ENCODE measurements at places on chromosomes 7 and 10.

GRCh38 chr10:121409466-121410104 is 188.7 kb downstream of the FGFR2 start:
- no peak for DNase-seq

DNA sequence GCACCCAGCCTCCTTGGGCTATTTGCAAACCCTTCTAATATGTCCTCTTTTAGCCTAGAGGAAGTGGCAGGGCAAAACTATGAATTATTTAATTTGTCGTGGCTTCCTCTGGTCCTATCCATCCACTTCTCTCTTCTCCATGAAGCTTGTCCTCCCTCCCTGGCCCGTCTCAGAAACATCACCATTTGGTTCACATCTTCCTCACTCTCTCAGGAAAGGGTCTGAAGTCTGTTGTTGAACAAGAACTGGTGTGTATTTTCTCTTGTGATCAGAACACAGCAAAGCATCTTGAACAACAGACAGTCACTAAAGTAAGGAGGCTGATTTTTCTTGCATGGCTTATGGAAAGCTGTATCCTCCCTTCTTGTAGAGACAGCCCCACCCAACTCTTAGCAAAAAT is 550.1 kb upstream of the NRP1 start:
- no peak for DNase-seq

DNA sequence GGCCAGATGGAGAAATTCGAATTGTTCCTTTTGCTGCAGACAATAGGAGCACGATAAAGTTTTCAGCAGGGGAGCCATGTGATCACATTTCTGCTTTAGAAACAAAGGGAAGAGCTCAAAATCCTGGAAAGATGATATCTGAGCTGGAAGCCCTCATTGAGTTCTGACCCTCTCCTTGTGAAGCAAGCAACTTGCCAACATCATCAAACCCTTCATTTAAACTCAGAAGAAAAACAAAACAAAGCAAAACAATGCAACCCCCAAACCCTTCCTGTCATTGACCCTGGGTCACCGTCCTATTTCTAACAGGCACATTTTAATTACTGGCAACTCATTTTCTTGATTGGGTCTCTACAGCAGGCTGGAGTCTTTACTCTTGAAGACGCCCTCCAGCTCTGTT is 198.3 kb upstream of the ZNF32 start:
- no peak for DNase-seq

DNA sequence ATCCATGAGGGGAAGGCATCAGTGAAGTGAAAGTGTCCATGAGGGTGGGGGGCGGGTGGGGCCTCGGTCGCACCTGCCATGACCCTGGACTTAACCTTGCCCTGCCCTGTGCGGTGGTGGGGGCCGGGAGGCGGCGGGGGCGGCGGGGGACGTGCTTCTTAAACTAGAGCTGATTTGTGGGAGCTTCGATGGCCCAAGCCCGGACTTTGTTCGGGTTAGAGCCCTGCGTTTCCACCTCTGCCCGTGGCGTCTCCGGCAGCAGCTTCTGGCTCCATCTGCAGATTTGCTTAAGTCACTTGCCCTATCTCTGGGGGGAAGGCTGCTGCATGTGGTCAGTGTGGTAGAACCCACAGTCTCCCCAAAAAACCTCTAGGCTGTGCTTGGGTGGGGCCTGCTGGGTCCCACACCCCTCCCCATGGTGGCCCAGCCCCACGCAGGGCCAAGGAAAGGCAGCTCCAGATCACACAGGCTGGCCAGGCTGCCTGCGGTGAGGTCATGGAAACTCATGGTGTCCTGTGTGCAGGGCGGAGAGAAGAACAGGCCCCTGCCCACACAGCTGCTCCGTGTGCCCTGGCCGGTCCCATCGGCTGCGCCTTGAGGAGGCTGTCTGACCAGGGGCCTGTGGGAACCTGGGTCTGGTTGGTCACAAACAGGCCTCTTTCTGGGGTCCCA is 93.2 kb downstream of the INPP5A start:
- no peak for DNase-seq

DNA sequence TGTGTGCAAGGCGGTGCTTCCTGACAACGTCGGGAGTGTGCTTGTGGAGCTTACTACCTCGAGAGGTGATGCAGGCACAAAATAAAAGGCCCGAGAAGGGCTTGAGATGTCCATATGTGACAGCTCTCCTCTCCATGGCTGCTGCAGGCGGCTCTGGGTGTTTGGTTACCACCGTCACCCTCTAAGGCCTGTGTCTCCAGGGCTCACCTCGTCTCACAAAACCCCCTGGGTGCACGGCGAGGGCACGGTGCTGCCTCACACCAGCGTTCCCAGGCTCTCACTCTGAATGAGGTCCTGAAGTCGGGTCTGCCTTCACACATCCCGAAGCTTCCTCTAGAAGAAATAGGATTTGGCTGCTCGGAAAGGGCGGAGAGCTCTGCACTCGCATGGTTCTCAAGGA is 32.9 kb downstream of the PROSER2 start:
- no peak for DNase-seq

DNA sequence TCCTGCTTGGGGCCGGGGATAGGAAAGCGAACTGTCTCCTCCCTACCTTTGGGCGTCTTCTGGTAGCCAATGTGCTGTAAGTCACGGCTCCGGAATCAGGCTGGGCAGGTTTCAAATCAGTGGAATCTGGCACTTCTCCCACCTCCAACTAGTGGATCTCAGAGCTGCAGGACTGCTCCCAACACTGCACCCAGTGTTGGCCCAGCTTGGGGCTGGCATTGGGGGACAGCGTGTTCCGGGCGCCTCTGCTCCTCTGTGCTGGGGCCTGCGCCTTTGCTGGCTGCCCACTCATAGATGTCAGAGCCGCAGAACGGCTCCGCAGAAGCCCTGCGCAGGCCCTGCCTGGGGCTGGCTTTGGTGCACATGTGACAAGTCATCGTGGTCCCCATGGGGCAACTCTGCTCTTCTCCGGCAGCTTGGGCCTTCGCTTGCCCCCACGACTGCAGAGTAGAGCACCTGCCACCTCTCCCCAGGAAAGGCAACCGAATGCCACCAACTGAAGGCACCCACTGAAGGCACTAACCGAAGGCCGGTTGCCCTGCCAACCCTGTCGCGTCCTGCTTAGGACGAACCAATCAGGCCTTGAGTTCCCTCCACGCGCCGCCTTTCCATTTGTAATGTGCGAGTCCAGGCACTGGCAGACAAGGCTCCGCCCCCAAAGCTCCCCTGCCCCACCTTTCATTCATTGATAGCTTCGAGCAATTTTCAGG is 85.5 kb upstream of the ABI1 start:
- DNase-seq = no peak

GRCh38 chr7:96189129-96189820 is 132.6 kb downstream of the SLC25A13 start:
- DNase-seq = no peak

GRCh38 chr10:127315888-127316287 is 119.5 kb upstream of the INSYN2A start:
- DNase-seq = no peak

DNA sequence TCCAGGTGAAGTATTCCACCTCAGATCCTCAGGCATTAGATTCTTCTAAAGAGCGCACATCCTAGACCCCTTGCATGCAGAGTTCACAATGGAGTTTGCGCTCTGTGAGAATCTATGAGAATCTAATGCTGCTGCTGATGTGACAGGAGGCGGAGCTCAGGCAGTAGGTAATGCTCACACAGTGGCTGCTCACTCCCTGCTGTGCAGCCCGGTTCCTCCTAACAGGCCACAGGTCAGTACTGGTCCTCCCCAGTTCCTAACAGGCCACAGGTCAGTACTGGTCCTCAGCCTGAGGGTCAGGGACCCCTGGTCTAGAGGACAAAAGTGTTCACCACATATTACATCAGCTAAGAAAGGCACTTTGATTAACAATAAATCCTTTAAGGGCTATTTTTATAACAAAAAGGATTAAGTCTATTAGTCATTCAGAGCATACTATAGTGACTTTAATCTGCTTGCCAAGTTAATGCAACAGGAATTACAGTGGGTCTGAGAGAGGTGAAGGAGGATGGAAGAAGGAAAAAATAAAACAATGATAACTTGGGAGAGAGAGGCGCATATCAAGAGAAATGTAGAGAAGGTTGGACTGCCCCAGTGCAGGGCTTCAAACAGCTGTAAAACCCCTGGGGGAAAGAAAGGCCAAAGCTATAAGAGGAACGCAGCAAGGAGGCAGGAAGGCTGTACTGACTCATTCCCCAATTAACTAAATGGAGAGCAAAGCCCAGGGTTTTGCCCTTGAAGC is 49.2 kb downstream of the CUL2 start:
- DNase-seq = no peak
